ENCODE measurements at places on chromosomes 2 and 18.

- DNase-seq = peak; percentile 9
These were observed 45.9 kb downstream of the MARCO start for GRCh38 chr2:118987886-118988285.

DNA sequence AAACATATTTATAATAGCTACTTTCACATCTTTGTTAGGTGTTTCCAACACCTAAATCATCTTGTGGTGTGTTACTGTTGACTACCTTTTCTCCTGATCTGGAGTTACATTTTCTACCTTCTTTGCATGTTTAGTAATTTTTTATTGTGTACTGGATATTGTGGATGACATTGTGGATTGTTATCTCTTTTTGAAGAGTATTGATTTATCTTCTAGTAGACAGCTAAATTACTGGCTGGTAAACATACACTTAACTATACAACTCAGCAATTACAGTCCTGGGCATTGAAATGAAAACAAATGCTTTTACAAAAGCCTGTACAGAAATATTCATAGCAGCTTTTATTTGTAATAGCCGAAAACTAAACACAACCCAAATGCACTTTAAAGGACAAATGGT is 150.8 kb downstream of the PTRHD1 start:
- no peak for DNase-seq

GRCh38 chr2:163630836-163631235 is 105.0 kb downstream of the FIGN start:
- DNase-seq = no peak

DNA sequence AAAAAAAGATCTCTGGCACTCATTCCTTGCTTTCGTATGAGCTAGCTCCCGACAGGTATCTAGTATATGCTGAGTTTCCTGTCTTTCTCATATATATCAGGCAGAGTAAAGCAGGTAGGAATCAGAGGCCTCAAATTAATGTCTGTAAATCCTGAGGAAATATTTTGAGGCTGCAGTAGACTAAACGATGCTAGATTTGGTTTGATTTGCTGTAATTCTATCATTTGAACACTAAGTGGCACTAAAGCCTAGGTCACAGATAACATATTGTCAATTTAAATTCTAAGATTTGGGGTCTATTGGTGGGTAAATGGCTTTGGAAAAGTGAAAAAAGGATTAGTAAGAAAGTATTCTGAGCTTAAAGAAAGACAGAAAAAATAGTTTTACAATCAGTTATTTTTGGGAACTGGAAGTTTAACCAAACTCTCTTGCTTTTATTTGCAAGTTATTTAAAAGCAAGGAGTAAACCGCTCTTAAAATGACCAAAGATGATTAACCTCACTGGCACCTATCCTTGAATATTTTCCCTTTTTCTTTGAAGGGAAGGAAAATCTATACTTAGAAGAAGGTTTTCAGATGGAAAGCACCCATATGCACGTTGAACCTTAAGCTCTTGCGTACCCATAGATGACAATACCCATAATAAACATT is 37.6 kb upstream of the SLC4A10 start:
- no peak for DNase-seq

- DNase-seq = no peak
These were observed 48.9 kb downstream of the PAX8 start for GRCh38 chr2:113229795-113230194.

DNA sequence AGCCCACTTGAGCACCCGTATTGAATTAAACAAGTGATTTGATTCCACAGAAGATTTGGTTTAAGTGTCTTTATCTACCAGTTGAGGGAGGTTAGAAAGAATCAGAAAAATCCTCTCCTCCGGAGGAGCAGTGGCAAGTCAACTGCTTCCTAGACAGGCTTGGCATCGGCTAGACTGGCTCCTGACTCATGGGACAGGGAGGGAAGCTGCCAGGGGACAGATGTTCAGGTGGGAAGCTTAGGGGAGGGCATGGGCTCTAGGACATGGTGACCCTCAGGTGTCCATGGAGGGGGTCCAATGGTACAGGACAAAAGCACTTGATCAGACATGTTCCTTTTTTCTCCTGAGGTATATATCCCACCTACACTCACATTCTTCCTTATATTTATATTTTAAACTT is 119.3 kb upstream of the IL1R2 start:
- no peak for DNase-seq

DNA sequence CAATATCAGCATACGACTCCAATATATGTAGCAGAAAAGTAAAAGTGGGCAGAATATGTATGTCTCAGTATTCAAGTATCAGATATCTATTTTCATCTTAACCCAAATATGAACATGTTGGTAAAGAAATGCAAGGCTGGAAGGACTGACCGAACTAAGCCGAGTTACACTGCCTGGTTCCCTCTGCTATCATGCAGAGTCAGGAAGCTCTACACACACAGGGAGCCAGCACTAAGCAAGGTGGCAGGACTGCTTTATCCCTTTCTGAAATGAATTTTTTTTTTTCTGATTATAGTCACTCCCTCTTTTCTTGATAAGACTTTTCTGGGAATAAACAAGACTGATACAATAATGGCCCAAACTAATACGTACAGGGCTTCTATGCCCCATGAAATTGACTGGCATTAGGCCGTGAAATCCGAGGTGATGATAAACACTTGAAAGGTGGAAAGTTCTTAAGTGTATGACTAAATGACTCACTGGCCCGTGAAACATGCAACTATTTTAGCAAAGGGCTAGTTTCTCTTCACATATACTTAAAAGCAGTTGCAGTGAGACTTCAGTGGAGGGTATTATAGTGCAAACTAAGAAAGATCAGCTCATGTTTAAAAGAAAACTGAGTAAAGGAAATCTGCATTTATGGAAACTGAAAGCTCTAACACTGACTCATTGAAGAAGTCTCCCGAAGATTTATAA is 14.9 kb downstream of the DPP4 start:
- no peak for DNase-seq

DNA sequence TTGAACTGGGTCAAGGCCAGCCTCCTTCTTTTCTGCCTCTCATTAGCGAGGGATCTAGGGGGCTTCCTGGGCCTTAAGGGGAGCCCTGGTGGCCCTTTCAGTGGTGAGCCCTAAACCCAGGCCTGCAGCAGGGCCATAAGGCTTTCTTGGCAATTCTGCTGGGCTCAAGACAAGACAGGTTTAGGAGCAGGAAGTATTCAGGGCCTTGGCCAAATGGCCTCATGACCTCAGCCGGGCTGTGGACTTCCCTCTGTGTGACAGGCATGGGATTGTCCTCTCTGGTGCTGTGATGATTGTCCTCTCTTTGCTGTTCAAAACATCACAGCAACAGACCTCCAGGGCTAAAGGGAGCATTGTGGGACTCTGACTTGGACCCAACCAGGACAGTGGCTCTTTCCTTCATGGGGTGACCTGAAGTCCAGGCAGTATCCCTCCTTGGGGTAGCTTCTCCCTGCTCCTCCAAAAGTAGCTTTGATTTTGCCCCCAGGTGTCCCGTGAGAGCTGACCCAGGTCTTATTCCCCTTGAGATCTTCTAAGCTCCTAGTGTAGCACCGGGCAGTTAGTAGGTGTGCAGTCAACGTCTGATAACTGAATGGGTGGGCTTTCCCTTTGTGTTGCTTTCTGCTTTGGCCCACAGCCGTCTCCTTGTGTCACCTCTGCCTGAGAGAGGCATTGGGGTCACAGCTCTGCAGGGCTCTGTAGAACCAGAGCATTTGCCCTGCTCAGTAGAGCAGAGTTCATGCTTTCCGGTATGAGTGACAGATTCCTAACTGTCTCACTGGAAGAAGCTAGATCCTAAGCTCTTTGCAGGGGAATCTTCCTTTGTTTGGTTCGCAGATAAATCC is 14.7 kb downstream of the FOSL2 start:
- DNase-seq = no peak

DNA sequence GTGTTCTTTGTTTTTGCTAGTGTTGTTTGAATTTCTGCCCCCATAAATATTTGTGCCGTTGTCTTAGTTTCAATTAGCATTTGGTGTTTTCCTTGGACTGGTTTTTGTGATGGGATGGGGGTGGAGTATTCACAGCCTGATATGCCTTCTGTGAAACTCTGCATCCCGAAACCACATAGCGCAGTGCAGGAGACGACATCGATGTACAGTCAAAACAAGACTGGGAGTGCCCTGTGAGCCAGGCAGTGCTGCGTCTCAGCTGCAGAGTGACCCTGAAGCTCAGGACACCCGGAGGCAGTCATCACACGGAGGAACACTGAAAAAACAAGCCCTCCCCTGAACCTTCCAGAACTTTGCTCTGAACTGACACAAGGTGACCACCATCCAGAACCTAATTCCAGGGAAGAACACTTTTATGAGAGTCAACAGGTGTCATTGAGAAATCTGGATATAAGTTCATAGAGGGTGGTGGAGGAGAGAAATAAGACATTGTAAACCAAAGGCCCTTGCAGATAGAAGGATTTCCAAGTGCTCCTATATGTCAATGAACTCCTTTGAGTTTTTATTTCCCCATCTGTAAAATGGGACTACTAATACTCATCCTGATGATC is 61.2 kb upstream of the CABLES1 start:
- DNase-seq = no peak

GRCh38 chr2:191486584-191487320 is 191.2 kb upstream of the NABP1 start:
- no peak for DNase-seq

GRCh38 chr2:14903709-14904374 is 271.3 kb downstream of the LRATD1 start:
- peak; percentile 82 for DNase-seq

- no peak for DNase-seq
These were observed 189.9 kb upstream of the SH3BP4 start for GRCh38 chr2:234761910-234762309.

Data from stimulated activated CD8-positive, alpha-beta memory T cell treated with anti-CD3 and anti-CD28 coated beads, Interleukin-4, amount 100 ng/mL, for 48 hours (primary cell).